ENCODE measurements at places on chromosomes 7 and 10.

- DNase-seq: no peak
Observed at GRCh38 chr7:111138586-111138985, 47.7 kb downstream of the LRRN3 start.

DNA sequence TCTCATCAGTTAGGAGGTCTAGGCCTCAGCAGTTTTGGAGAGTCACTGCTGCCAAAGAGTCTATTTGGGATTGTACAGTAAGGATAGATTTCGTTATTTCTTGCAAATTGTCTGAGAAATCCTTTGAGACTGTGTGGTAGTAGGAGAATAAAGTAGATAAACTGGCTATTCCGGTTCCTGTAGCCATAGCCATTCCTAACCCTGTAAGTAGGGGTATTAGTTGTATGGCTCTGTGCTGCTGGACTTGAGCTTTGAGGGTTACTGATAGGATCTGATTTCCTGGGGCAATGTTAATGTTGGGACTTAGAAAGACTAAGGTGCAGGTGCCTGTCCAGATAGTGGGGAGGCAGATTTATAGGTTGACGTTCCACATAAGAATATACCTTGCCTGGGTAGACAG is 36.1 kb upstream of the ZNF138 start:
- DNase-seq: no peak

DNA sequence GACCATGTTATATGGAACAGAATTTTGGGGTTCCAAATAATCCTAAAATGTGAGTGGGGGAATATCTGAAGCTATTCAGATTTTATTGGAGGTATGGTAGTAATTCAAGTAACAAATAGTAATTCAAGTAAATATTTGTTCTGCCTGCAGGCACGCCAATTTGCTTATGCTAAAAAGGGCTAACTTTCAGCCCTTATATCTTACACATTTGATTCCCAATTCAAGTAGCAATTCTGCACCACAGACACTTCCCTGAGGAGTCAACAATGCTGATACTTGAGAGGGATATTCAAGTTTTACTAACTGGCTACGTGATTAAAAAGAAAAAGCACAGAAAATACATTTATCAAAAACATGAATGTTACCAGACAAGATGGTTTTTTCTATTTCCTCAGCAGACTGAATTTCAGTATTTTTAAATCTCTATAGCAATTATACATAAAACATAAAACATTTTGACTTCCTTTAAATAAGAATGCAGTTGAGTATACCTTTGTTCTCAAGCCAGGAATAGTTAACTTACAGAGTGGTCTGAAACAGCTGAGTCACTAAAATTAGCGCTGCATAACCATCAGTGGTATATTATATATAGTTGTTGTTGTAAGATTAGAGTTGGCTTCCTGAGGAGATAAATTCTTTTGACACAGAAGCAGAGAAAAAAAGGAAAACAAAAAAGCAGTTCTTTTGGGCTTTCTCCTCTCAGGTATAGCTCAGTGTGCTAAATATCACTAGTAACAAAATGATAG is 33.9 kb downstream of the MTPN start:
- DNase-seq: no peak

DNA sequence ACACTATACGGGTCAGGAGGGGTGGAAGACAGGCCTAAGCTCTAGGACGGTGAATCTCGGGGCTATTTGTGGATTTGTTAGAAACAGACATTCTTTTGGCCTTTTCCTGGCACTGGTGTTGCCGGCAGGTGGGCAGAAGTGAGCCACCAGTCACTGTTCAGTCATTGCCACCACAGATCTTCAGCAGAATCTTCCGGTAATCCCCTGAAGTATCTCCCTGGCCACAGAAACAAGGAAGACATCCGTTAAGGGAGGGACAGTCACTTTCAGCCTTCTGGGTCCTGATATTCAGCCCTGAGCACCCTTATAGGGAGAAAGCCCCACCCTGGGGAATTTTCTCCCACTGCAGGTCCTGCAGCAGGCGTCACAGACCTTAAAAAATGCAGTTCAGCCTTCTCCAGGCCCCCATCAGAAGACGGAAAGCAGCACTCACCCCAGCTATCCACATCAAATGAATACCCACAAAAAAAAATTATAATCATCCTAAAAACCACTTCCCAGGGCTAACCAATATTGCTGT is 23.2 kb downstream of the PLAC9 start:
- no peak for DNase-seq

GRCh38 chr10:28375399-28376354 is 72.8 kb upstream of the MPP7 start:
- DNase-seq: no peak

DNA sequence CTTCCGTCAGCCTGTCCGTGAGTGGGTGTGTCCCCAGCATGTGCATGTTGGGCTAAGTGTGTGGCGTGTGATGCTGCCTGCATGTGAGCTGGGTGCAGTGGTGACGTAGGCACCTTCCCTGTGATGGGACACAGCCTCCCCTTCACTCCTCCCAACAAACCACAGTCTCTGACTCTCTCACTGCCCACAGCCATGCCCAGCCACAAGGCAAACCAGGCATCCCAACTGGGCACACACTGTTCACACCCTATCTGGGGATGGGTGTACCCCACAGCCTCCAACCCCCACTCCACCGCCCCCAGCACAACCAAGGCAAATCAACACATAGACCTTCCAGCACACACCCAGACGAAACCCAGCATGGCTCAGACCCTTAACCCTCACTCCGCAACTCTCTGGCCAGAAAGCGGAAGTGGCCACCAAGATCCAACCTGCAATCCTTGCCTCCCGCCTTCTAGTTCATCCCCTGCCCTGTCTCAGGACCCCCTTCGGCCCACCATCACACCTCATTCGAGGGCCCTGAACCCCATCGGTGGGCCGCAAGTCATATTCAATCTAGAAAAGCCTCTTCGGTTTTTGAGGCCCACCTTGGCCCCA is 10.4 kb downstream of the PSD start:
- DNase-seq: no peak

- DNase-seq: no peak
Observed at GRCh38 chr7:157714166-157715070, 377.6 kb downstream of the DNAJB6 start.

- DNase-seq: peak; percentile 90
Observed at GRCh38 chr7:28093623-28094232, 86.9 kb downstream of the JAZF1 start.

- DNase-seq: no peak
Observed at GRCh38 chr10:84294766-84295447, 33.5 kb upstream of the CCSER2 start.

DNA sequence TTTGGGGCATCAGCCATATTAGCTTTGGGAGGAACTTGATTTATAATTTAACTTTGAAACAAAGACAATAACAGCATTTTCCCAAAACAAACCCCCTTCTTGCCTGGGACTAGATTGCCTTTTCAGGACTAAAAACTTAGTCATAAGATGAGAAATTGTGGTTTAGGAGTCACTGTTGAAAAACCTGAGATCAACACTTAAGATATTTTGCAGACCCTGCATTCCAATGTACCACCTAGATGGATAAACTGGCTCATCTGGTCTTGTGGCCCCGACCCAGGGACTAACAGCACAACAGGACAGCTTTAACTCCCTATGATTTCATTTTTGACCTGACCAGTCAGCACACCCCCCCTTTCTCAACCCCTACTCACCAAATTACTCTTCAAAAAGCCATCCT is 1165.4 kb downstream of the XPNPEP1 start:
- DNase-seq: no peak

DNA sequence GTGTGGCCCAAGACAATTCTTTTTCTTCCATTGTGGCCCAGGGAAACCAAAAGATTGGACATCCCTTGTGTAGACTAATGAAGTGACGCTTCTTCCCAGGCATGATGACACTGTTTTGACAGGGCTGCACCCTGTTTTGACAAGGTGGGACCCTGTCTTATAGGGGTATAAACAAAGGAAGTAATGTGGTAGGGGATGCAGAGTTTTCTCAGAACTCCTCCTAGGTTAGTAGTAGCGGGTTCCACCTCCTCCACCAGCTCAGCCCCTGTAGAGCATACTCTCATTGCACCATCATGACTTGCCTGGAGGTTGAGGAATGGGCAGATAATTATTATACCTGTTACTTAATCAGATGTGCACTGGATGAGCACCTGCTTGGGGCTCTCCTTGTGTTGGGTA is 123.1 kb downstream of the CCNY start:
- DNase-seq: no peak

GRCh38 chr7:67753891-67754290 is 757.3 kb downstream of the TYW1 start:
- DNase-seq: no peak

- DNase-seq: no peak
Observed at GRCh38 chr10:1594372-1595241, 142.7 kb downstream of the ADARB2 start.

GRCh38 chr10:95300022-95300539 is 9.3 kb upstream of the PDLIM1 start:
- DNase-seq: no peak

GRCh38 chr7:116630357-116630756 is 41.6 kb upstream of the MET start:
- no peak for DNase-seq

DNA sequence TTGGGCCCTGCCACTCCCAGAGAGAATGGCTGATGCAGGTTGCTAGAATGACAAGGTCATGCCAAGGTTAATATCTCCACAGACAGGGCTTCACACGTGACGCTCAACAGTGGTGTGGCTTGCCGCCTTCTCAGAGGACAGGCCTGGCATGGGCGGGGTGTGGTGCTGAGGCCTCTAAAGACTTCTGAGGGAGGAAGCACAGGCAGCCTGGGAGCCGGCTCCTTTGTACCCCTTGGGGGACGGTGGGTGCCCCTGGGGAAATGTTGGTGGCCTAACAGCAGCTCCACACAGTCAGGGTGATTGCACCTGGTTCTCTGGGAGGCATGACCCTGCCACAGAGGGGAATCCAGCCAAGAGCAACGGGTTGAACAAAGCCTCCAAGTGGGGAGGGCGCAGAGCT is 115.1 kb downstream of the PKD1L1 start:
- no peak for DNase-seq

- DNase-seq: no peak
Observed at GRCh38 chr10:74750848-74751274, 75.5 kb upstream of the KAT6B start.

DNA sequence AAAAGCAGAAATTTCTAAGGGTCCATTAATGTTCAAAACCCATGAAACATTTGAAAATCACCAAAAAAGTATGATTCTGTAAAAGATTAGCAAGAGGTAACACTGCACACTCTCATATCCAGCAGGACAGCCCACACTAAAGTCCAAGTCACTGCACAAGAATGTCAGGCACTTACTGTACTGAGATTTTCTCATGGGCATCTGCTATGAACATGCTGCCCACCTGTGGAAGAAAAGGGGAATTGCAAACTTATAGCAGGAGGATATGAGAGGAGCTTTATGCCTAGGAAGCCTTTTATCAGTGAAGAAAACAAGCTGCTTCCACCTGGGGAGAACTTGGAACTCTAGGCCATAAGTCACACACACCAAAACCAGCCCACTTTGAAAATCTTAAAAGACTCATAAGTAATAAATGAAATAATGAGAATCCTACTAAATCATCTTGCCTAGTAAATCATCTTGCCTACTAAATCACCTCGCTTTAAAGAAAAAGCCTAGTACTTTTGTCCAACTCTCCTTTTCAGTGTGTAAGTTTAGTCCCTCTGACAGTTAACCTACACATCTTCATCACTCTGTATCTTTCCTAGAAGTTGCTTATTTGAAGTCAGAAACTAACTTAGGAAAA is 46.1 kb downstream of the ARMH3 start:
- DNase-seq: no peak

- DNase-seq: no peak
Observed at GRCh38 chr10:46273506-46274477, 13.0 kb upstream of the ANTXRL start.

GRCh38 chr10:126474031-126474430 is 85.8 kb upstream of the ADAM12 start:
- DNase-seq: no peak

DNA sequence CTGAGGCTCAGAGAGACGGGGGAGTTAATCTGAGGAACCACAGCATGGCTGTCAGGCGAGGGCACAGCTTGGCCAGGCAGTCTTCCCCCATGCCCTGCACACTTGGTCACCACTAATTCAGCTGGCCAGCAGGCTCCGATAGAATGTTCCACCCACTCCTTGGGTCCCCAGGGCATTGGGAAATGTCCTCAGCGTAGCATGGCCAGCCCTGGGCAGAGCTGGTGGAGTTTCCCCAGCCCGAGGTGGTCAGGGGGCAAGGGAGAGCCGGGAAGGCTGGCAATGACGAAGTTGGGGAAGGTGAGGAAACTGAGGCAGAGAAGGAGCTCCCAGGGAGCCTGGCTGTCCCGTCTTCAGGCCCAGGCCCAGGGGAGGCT is 12.1 kb upstream of the GRIFIN start:
- peak; percentile 12 for DNase-seq

- DNase-seq: no peak
Observed at GRCh38 chr10:96419351-96419750, 60.5 kb upstream of the OPALIN start.

DNA sequence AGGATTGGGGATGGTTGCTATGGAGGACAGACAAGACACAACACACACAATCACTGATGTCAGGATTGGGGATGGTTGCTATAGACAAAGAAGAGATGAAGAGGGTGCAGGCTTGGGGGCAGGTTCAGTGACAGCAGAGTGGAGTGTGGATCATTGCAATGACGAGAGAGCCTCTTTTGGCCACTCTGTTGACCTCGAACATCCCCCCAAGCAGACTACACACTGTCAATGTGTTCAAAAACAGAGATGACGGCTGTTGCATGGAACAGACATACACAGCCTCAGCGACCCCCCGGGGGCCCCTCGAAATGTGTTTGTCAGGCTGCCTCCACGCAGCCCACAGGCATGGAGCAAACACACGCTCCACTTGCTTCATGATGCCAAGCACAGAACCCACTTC is 133.0 kb downstream of the PTPRN2 start:
- DNase-seq: no peak

DNA sequence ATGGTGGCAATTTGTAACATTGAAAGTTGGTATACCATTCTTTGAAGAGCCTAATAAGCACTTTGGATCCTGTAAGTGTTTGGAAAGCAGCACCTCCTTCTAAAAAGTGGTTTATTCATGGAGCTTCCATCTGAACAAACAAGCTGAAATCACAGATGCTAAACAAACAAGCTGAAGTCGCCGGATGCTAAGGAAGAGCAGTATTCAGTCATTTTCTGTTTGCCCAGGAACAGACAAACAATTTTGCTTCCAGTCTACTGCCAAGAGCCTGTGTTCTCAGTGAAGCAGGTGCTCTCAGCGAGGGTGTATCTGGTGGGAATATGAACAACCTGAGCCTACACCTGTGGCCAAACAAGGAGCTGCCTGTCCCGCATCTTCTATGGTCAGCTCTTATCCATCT is 6.3 kb downstream of the COL28A1 start:
- DNase-seq: no peak
